ENCODE measurements at places on chromosomes 2 and 18. TPM values are rescaled to one million over a fixed set of nuclear protein-coding genes. Genes with fewer than 3 reads are reported as not detected.

AQP4 gene
- total RNA-seq: not detected

UGT1A5 gene
- 0.83 TPM for total RNA-seq

LTBP1 gene
- 8.7 TPM for total RNA-seq

NEB gene
- total RNA-seq: 5.4 TPM

TUBA3E gene
- total RNA-seq: not detected

PROM2 gene
- 99.8 TPM for total RNA-seq

SERPINB3 gene
- 24.8 TPM for total RNA-seq

IL18R1 gene
- 7.2 TPM for total RNA-seq

BOLL gene
- total RNA-seq: not detected

CABYR gene
- 1.2 TPM for total RNA-seq

CXCR1 gene
- total RNA-seq: not detected

MATN3 gene
- 0.34 TPM for total RNA-seq

TMBIM1 gene
- total RNA-seq: 370 TPM

FAM228A gene
- total RNA-seq: 0.89 TPM

CRYBA2 gene
- not detected for total RNA-seq

APCDD1 gene
- 122 TPM for total RNA-seq

EDAR gene
- 2.4 TPM for total RNA-seq

NCKAP5 gene
- total RNA-seq: 4.9 TPM

RNU2-63P gene
- not detected for total RNA-seq

UGT1A10 gene
- not detected for total RNA-seq

PID1 gene
- total RNA-seq: 20.6 TPM

ZNF532 gene
- 31.1 TPM for total RNA-seq

G6PC2 gene
- not detected for total RNA-seq

LRRTM4 gene
- not detected for total RNA-seq

EN1 gene
- total RNA-seq: 8.4 TPM

MEIS1 gene
- total RNA-seq: 28.0 TPM

ZC3H8 gene
- total RNA-seq: 11.8 TPM

PTPRN gene
- total RNA-seq: not detected

ARHGAP15 gene
- 6.0 TPM for total RNA-seq

CPS1 gene
- 4.2 TPM for total RNA-seq

DSG2 gene
- total RNA-seq: 19.5 TPM

Data from suprapubic skin (tissue), 4 donors.